ENCODE measurements at places on chromosomes 7 and 10. TPM values are rescaled to one million over a fixed set of nuclear protein-coding genes. Genes with fewer than 3 reads are reported as not detected.

SUFU gene
- total RNA-seq = 7.5 TPM

ALOX5 gene
- total RNA-seq = 0.38 TPM

LEP gene
- total RNA-seq = not detected

PODXL gene
- total RNA-seq = 62.1 TPM

HTR5A gene
- not detected for total RNA-seq

CFAP46 gene
- 1.1 TPM for total RNA-seq

CYREN gene
- total RNA-seq = 67.5 TPM

AKR1E2 gene
- 6.3 TPM for total RNA-seq

OPALIN gene
- not detected for total RNA-seq

CACNA2D1 gene
- total RNA-seq = 3.8 TPM

ANKRD22 gene
- total RNA-seq = 0.27 TPM

MACC1 gene
- not detected for total RNA-seq

TACC2 gene
- 92.5 TPM for total RNA-seq

RRP12 gene
- 52.6 TPM for total RNA-seq

AMPH gene
- not detected for total RNA-seq

KAZALD1 gene
- 2.6 TPM for total RNA-seq

CDK6 gene
- 16.7 TPM for total RNA-seq

ADRB1 gene
- 0.98 TPM for total RNA-seq

FAM24B gene
- total RNA-seq = 12.9 TPM

GPR15LG gene
- not detected for total RNA-seq

IKZF1 gene
- total RNA-seq = not detected

MMRN2 gene
- total RNA-seq = 1.2 TPM

ACTR3C gene
- not detected for total RNA-seq

PTPRN2 gene
- 0.93 TPM for total RNA-seq

GPRIN2 gene
- total RNA-seq = 29.9 TPM

TFAM gene
- 49.0 TPM for total RNA-seq

MAP3K8 gene
- 16.9 TPM for total RNA-seq

CLRN3 gene
- not detected for total RNA-seq

MET gene
- total RNA-seq = 96.4 TPM

ZNF273 gene
- total RNA-seq = 2.8 TPM

CFAP70 gene
- total RNA-seq = 0.11 TPM

WDFY4 gene
- total RNA-seq = not detected

C10orf95 gene
- total RNA-seq = 0.09 TPM

ADARB2 gene
- not detected for total RNA-seq

SPDYE1 gene
- total RNA-seq = not detected

DYDC2 gene
- total RNA-seq = 0.16 TPM

Data from A549 treated with RU486 at 1 μM for 4 hours (cell line).